ENCODE measurements at places on chromosomes 11 and 22.

DNA sequence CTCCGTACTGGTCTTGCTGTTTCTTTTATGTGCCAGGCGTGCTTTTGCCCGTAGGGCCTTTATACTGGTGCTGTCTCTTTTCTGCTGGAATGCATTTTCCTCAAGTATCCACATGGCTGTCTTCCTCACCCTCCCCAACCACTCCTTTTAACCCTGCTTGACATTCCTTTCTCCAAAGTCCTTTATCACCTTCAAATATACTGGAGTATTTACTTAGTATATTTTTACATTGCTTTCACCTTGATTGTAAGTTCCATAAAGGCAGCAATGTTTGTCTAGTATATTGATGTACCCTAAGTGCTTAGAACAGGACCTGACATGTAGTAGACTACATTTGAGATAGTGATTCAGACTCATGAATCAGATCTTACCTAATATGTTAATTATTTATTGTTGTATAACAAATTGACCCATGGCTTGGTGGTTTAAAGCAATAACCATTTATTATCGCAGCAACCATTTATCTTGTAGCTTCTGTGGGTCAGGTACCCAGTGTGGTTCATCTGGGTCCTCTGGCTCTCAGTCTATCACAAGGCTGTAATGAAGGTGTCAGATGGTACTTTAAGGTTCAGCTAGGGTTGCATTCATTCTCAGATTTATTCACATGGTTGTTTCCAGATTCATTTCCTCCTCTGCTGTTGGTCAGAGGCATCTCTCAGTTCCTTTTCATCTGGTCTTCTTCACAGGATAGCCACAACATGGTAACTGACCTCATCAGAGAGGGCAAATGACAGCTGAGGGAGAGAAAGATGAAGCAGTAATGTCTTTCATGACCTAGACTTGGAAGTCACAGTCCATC is 34.2 kb downstream of the DDX10 start:
- no peak for DNase-seq

GRCh38 chr22:19731361-19732135 is 8.2 kb downstream of the GP1BB start:
- DNase-seq, result no peak

DNA sequence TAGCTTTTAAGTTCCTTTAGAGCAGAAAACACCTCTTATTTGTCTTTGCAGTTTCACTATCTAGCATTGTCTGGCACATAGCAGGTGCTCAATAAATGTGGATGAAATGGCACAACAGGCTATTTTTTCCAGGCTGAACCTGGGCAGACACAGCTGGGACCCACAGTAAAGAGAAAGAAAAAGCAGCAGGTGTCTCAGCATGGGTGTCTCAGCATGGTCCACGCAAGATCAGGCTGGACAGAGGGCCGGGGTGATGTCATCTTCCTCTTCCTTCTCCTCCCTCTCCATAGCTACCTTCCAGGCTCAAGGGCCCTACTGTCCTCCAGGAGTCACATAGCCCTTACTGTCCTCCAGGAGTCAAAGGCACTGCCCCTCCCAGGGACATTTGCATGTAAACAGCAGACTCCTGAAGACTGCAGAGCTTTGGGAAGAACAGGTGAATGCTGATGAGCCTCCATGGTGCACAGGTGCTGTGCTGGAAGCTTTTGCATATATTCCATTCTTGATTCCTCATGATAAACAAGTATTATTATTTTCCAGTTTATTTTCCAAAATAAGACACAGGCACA is 65.2 kb downstream of the DSCAML1 start:
- DNase-seq, result no peak

DNA sequence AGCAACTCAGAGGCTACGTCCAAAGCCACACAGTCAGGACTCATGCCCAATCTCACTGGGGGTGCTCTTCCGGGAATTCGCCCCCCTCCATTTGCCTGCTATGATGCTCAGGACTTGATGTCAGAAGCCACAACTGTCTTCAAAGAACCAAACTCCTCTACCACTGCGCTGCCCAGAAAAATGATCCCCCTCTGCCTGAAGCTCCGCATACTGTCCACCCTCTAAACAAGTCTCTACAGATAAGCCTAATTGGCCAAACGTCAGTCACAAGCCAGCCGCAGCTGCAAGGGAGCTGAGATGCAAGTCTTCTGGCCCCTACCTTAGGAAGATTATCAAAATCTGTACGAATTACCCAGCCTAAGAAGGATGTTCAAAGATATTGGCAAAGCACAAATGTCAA is 294.6 kb downstream of the BUD13 start:
- DNase-seq, result no peak

DNA sequence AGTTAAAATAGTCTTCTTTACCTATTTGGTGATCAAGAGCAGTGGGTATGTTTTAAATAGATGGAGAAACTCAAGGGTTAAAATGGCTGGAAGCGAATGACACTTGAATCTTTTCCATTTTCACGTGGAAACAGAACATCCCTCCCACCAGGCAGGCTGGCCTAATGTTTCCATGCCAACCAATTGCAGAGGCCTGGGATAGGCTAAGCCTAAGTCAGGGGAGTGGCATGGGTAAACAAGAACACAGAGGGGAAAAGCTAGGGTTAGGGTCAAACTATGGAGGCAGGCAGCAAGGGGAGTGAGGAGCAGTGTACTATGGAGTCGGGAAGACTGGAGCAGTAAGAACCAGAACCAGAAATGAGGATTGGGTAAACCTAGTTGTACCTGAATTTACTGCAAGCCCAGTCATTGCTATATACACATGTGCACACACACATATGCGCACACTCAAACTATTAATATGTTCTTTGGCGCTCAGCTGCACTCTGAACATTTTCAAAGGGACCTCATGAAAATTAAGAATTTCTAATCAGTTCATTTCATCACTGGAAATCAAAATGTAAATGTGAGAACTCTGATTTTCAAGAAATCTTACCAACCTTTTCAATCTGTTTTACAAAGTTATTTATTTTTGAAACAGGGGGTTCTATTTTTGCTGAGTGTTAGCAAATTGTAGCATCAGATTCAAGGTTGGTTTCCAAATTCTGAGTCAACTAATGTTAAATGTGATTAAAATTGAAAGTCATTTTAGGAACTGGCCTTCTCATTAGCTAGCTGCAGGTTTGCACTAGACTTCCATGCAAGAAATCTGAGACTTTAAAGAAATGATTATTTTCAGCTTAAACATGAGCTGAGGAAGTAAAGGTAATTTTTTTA is 327.0 kb upstream of the CCDC90B start:
- no peak for DNase-seq

- no peak for DNase-seq
These were observed 1.9 kb downstream of the SWAP70 start for GRCh38 chr11:9665749-9666148.

DNA sequence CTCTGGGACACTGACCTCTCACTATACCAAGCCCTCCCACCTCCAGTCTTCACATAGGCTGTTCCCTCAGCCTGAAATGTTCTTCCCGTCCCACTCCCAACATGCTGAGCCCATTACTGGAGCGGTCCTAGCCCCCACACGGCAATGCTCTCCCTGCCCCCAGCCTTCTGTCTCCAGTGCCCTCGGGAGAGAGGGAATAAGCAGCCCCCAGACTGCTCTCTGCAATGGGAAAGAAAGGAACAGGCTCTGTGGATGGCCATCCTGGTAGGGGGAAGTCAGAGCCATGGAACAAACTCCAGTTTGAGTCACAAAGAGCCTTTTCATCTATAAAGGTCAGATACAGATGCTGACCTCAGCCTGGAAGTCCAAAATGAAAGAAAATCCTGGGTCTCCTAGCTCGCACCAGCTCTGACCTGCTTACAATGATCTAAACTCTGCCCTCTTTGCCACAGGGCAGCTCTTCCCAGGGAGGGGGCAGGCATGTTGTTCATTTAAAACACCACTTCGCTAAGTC is 62.6 kb downstream of the FLRT1 start:
- no peak for DNase-seq

DNA sequence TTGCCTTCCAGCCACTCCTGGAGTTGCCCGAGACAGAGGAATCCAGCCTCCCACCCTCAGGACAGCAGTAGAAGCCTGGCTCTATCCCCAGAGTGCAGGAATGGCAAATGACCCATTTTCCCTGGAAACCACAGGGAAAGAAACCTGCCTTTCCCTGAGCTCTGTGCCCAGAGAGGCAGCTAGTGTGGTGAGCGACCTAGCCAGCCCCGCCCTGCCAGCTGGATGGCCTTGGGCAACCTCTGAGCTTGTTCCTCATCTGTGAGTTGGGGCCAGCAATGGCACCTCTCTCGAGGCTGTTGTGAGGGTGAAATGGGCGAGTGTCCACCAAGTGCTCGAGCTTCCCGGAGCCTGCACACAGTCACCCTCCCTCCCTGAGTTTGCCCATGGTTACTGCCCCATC is 3.7 kb downstream of the OMP start:
- no peak for DNase-seq

DNA sequence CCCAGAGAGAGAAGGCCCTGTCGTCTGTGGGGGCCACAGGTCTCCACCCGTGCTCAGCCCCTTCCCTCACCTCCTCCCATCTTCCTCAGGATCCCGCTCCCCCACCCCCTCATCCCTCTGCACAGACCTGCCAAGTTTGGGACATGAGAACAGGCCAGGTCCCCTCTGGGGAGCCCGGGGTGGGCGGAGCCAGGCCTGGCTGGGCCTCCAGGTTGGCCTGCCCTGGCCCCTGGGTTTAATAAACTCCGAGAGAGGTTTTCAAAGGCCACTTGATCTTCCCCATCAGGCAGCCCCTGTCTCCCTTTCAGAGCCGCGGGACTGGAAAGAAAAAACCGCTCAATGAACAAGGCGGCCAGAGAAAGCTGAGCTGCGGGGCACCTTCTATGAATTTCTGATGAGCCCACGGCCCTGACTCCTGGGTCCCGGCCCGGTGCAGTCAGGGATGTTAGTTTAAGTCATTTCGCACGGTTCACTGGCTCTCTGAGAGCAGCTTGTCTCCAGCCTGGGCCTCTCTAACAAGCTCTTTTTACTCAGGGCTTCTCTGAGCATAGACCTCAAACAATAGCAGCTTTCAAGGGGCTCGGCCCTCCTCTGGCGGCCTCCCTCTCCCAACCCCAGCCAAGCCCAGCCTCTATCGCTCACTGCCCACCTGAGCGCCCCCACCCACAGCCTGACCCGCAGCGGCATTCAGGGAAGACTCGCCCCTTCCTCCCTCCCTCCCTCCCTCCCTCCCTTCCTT is 64.8 kb downstream of the RPUSD4 start:
- DNase-seq, result no peak

DNA sequence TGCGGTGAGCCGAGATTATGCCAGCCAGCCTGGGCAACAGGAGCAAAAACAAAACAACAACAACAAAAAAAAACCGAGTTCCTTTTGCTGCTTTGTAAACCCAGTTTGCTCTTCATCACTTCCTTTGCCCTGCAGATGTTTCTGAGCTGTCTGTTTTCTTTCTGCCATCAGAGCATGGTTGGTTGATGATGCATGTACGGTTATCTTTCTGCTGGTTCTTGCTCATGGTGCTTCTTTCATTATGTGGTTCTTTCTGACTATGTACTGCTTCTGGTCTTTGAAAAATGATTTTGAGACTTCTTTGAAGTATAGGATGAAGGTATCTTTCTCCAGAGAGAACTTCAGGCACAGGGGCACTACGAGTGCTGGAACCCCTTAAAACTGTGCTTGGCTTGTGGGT is 13.2 kb downstream of the TANGO2 start:
- DNase-seq, result no peak

DNA sequence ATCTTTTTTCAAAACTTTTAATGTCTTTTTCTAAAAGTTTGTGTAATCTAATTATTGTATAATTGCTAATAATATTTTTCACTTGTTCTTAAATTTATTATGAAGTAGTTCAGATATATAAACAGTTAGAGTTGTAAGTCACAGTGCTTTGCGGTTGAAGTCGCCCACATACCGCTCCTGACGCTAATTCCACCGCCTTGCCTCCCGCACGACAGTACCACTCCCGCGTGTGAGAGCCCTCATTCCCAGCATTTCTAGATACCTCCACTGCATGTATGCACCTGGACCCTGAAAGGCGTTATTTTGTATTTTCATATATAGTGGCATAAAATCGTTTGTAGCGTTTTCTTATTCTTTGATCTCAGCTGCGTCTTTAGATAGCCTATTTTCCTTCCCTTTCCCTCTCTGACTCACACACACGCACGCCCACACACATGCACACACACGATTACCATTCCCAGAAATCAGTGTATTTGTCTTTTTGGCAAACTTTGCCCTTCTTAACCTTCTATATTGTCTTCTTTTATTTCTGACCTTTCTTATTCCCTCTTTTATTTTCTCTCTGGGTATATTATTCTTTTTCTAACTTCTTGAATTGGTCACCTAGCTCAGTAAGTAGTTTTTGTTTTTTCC is 56.4 kb upstream of the PITPNB start:
- DNase-seq, result no peak

DNA sequence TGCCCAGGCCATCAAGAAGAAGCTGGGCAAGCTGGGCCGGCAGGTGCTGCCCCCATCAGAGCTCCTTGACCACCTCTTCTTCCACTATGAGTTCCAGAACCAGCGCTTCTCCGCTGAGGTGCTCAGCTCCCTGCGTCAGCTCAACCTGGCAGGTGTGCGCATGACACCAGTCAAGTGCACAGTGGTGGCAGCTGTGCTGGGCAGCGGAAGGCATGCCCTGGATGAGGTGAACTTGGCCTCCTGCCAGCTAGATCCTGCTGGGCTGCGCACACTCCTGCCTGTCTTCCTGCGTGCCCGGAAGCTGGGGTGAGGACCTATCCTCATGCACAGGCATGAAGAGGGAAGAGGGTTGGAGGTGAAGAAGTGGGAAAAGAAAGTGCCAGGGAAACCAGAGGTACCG is 5.3 kb upstream of the NHERF4 start:
- DNase-seq, result no peak

- no peak for DNase-seq
These were observed 139.5 kb downstream of the KIF18A start for GRCh38 chr11:27968461-27968860.

- DNase-seq, result peak; percentile 56
These were observed 25.6 kb downstream of the YWHAH start for GRCh38 chr22:31969789-31970489.

- DNase-seq, result no peak
These were observed 12.0 kb downstream of the CSTPP1 start for GRCh38 chr11:46948378-46949131.

DNA sequence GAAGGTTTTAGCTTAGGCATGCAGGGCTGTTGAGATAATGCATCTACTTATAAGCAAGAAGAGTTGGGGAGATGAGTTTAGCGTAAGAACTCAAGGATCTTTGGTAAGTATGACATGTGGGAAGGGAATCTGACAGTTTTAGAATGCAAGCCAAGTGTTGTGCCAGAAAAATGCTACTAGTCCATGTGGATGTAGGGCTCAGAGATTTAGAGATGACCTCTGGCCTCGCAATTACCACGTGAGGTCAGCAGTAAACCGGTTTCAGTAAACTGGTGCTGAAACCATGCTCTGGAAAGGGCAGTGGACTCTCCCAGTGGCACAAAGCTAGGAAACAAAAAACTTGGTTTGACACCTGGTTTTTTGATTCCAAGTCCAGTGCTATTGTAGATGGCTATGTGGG is 18.9 kb downstream of the MRPL16 start:
- DNase-seq, result no peak

Measured in renal cortex interstitium (tissue), 15 donors.